ENCODE measurements at places on chromosomes 7 and 10.

DNA sequence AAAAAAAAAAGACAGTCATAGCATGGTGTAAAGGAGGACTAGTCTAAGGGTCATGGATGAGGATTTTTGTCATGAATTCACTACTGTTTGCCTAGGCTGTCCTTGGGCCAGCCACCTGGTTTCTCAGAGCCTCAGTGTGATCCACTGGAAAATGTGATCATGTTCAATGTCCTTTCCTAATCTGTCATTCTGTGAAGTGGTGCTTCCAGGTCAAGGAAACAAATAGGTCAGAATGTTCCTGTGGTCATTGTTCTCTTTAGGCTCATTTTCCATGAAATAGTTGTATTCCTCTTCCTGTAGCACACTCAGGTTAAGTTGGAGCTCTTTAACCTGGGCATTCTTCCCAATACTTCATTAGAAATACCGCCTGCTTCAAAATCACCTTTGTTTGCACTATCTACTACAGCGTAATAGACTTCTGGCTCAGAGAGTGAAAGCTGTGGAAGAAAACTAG is 16.5 kb downstream of the CD36 start:
- DNase-seq: no peak

DNA sequence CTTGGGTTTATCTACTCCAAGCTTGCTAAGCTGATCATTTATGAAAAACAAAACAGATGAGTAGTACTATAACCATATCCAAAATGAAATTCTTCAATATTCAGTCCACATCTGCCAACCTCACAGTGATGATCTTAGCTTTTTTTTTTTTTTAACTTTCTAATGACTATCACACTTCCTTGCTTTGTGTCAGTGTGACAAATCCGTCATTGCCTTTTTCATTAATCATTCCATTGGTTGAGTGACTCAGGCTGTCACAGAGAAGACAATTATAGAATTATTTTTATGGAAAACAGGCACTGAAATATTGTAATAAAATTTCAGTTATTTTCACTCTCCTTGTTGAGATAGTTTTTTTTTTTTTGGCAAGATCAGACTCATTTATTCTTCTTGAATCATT is 70.7 kb downstream of the CPVL start:
- DNase-seq: no peak

- no peak for DNase-seq
These were observed 159.3 kb downstream of the SH3PXD2A start for GRCh38 chr10:103696094-103696410.

DNA sequence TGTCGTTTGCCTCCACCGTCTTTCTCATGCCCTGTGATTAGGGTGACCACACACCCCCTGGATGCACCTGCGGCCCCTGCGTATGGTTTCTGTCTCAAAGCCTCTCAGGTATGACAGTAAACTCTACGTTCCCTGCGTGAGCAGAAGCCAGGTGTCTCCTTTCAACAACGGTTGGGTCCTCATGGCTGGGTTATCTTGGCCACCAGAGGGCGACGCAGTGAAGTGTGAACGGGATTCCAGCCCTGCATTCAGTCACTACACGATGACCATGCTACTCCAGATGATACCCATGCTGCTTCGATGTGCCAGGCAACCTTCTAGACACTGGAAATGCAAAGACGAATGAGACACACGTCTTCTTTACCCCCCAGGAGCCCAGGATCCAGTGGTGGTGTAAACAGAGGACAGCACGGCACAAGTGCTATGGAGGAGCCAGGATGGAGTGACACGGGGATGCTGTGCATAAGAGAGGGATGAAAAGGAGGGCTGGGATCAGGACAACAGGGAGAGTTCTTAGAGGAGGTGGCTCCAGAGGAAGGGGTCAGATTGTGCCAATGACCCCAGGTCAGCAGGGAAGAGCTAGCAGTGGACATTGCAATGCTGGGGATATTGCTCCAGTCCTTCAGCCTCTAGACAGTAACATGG is 228.1 kb upstream of the PFKP start:
- DNase-seq: no peak

DNA sequence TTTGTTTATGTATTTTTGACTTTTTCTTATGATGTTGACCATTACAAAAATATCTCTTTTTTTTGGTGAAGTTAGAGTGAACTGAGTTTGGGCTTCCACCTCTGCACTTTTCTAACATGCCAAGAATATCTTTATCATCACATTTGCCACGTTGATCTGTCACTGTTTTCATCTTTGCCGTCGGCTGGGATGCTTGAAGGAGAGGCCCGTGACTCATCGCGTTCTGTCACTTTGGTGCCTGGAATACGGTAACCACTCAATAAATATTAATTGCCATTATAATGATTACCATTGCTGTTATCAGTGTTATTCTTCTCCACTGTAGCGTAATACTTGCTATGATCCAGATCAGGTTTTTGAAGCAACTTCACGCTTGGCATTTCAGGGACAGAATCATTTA is 350.8 kb upstream of the PFKP start:
- no peak for DNase-seq

- no peak for DNase-seq
These were observed 13.5 kb upstream of the MSRB2 start for GRCh38 chr10:23081891-23082290.

DNA sequence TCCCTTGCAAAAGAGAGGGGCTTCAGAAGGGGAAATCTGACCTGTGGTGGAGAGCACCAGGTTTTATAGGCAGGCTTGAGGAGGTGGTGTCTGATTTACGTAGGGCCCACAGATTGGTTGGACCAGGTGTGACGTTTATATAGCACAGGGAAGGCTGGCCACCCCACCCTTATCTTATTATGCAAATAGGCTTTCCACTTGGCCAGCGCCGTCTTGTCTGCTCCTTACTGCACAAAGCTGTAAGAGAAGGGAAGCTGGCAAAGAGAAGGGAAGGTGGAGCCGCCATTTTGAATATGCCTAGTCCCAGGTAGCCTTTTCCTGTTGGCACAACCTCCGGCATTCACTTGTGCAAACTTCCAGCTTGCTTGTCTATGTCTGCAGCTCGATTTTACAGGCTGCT is 221.4 kb downstream of the GATA3 start:
- DNase-seq: no peak

- no peak for DNase-seq
These were observed 591.3 kb upstream of the GALNT17 start for GRCh38 chr7:70540641-70541040.

DNA sequence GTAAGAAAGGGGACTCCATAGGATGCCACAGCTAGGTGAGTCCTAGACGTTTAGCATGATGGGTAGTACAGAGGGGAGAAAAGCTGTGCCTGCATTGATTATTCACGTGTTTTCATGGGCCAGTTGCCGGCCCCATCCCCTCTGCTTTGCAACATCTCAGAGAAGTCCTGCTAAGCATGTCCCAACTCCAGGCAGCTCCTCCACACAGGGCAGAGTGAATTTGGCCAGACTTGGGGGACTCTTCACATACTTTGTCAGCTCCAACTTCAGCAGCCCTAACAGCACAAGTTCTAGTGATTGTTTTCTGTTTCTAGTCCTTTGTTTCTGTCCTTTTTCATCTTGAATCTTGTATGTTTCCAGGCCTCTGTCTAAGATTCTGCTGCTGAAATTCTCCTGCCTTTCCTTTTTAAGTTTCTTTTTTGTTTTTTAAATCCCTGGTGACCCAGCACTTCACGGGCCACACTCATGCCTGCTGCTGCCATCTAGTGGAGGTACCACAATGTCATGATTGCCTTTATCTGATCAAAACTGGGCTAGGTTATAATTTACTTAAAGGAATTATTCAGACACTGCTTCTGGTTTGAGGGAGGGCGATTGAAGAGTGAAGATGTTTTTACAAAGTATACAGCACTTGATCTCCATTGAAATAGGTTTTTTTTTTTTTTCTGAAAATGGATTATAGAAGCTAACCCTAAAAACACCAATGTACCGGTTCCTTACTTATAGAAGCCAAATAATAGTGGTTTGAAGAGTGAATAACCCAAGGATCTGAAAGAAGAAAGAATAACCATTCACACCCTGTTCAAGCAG is 276.9 kb downstream of the CSTF2T start:
- DNase-seq: no peak

DNA sequence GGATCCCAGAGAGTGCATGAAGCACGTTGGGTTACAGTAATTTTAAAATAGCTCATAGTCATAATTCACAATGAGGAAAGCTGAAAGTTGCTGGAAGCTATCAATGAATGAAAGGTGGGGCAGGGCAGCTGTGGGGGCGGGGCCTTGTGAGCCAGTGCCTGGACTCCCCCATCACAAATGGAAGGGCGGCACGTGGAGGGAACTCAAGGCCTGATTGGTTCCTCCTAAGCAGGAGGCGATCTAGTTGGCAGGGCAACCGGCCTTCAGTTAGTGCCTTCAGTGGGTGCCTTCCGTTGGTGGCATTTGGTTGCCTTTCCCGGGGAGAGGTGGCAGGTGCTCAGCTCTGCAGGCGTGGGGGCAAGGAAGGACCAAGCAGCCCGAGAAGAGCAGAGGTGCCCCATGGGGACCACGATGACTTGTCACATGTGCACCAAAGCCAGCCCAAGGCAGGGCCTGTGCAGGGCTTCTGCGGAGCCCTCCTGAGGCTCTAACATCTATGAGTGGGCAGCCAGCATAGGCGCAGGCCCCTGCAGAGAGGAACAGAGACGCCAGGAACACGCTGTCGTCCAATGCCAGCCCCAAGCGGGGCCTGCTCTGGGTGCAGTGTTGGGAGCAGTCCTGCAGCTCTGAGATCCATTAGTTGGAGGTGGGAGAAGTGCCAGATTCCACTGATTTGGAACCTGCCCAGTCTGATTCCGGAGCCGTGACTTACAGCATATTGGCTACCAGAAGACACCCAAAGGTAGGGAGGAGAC is 59.8 kb upstream of the PDSS1 start:
- no peak for DNase-seq

DNA sequence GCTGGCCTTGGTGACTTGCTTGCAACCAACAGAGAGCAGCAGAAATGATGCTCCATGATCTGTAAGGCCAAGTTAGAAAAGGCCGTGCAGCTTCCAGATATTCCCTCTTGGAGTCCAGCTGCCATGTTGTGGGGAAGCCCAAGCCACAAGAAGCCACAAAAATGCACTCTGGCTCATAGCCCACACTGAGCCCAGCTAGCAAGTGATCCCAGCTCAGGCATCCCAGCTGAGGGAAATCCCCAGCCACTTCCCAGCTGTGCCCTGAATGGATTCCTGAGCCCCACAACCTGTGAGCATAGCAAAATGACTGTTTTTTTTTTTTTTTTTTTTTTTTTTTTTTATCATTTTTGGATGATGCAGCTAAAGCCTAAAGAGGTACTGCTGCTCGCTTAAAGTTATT is 11.1 kb upstream of the SDK1 start:
- no peak for DNase-seq

DNA sequence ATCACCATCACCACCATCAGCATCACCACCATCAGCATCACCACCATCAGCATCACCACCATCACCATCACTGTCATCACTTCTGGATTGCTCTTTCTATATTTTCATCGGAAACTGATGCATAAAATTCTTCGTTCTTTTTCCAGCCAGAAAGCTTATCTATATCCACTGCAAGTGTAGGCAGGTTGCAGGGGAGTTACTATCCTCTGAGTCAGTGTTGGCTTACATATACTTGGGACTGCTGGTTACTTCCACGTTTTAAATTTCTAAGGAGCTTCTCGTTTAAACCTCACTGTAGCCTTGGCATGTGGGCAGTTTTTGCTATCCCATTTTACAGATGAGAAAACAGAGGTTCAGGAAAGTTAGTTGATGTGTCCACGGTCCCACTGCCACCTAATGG is 66.1 kb downstream of the FOXL3 start:
- no peak for DNase-seq

GRCh38 chr7:42740408-42740807 is 171.5 kb downstream of the C7orf25 start:
- DNase-seq: no peak

GRCh38 chr7:70590126-70590854 is 541.7 kb upstream of the GALNT17 start:
- DNase-seq: no peak

GRCh38 chr10:5216801-5217200 is 20.2 kb downstream of the AKR1C4 start:
- no peak for DNase-seq

- no peak for DNase-seq
These were observed 180.2 kb upstream of the FZD8 start for GRCh38 chr10:35822316-35822715.

- DNase-seq: no peak
These were observed 26.9 kb downstream of the ASAH2 start for GRCh38 chr10:50224330-50224952.

DNA sequence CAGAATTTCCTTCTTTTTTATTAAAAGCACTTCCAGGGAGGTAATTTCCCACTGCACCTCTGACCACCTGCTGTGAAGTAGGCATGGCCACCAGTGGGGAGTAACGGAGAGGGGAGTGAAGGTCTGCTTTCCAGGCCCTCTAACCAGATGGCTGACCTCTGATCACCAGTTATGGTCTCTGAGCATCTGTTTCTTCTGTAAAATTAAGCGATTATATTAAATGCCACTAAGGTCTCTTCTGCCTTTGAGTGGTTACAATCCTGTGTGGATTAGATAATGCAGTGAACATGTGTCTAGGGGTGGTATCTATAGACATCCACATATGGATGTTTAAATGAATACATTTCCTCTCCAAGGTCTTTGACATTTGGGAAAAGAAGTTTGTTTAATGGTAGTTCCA is 199.6 kb downstream of the HERPUD2 start:
- DNase-seq: no peak

GRCh38 chr7:12025246-12025645 is 185.8 kb upstream of the TMEM106B start:
- DNase-seq: no peak

DNA sequence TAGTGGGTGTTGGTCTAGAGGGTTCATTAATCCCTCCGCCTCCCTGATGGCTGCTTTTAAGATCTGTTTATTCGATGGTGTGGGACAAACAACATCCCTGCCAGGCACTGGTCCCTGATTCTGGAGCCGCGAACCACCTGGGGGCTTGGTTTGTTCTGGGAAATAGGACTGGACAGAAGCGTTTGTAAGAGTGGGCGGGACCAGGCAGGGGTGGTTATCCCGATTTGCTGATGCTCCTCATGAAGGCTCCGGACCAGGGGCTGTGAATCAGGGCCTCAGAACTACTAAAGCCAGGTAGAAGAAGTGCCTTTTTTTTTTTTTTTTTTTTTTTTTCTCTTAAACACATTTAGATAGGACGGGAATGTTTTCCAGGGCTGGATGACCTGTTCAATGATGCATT is 273.4 kb downstream of the WDR37 start:
- no peak for DNase-seq

GRCh38 chr10:16182688-16183087 is 254.1 kb upstream of the PTER start:
- DNase-seq: no peak

GRCh38 chr10:32379318-32379949 is 32.5 kb upstream of the EPC1 start:
- DNase-seq: no peak

GRCh38 chr7:47507522-47507921 is 74.4 kb downstream of the TNS3 start:
- DNase-seq: no peak

Measured in cortex of kidney (tissue), 1 donor.